ENCODE measurements at places on chromosomes 5 and 9.
A peak's percentile ranks its signal among the peaks of the same experiment; 100 is the strongest.

GRCh38 chr5:52840277-52841050 is 52.7 kb downstream of the ITGA1 start:
- no peak for DNase-seq

DNA sequence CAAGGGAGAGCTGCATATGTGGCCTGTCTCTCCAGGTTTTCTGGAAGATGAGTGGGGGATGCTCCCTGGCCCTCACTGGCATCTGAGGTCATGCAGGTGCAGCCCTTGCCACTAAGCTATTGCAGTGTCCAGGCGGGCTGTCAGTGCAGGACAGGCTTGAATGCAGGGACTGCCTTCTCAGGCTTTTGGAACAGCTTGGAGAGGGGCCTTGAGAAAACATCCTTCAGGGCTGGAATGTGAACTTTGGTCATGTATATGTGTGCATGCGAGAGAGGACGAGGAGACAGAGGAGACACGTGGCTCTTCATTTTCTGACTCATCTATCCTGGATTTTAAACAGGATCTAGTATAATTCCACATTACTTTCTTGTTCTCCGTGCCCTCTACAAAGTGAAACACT is 90.3 kb downstream of the MACROH2A1 start:
- peak; percentile 21 for DNase-seq

DNA sequence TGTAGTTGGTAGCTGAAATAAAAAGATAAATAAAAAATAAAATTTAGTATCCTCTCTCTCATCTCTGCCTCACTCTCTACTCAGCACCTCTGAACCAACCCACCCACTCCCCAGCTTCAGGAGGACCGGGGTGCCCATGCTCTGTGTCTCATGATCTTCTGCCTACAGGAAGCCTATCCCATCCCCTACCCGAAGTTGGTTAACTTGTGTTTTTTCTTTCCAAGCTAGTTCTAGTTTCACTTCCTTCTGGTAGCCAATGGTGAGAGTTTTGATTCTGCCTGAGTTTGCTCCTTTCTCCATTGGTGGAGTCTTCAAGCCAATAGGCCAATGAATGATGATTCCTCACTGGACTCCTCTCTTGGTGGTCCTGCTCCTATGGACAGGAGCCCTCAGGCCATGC is 32.1 kb downstream of the SNX24 start:
- DNase-seq, result no peak

GRCh38 chr5:14208071-14209021 is 65.2 kb downstream of the TRIO start:
- no peak for DNase-seq

DNA sequence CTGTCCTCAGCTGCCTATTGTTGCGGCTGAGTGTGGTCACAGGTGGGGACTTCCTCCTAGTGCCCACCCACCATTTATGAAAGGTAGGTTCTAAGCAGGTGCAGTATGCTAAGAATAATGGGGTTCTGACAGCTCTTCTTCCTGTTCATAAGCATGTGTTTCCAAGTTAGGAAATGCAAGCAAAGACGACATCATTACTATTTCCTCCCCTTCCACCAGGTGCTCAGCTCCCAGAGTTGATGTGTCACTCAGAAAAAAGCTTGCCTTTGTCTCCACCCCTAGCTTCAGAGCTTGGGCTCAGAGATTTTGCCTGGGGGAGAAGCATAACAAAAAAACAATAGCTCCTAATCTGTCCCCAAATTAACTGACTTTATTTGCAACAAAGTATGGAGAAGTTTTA is 1076.7 kb downstream of the NR2F1-AS1 start:
- no peak for DNase-seq

DNA sequence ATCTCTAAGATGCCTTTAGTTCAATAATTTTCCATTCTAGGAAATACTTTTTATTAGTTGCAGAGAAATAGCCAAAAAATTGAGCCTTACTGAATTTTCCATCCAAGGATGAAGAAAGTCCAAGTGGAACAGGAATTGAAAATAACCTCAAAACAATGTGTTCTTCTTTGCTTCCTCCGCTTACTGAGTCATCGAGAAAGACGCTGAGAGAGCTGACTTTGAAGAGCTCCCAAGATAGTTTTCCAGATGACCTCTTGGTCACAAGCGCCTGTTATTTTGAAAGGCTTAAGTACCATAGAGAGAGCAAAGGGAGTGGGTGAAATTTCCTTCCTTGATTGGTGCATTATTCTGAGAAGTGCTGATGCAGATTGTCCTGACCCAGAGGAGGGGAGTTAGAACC is 253.5 kb upstream of the ATP10B start:
- peak; percentile 14 for DNase-seq

- peak; percentile 76 for DNase-seq
Measured at GRCh38 chr5:111976705-111977435, 219.9 kb upstream of the NREP start.

GRCh38 chr5:160477266-160477970 is 55.8 kb downstream of the PTTG1 start:
- DNase-seq, result no peak

GRCh38 chr5:6899221-6899620 is 186.0 kb downstream of the TENT4A start:
- no peak for DNase-seq

DNA sequence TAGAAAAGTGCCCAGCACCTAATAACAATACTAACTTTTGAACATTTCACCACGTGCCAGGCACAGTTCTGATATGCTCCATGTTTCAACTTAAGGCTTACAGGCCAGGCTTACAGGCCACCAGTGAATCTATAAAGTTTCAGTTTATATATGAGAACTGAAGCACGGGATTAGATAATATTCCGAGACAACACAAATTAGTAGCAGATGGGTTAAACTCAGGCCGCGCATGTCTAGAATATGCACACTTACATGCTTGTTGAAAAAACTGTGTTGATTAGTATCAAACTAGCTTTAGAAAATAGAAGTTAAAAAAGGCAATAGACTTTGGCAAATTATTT is 587.9 kb downstream of the MTRR start:
- DNase-seq, result no peak

GRCh38 chr9:126448136-126448535 is 121.5 kb downstream of the MVB12B start:
- no peak for DNase-seq

- no peak for DNase-seq
Measured at GRCh38 chr9:115957585-115957984, 196.0 kb upstream of the PAPPA start.

DNA sequence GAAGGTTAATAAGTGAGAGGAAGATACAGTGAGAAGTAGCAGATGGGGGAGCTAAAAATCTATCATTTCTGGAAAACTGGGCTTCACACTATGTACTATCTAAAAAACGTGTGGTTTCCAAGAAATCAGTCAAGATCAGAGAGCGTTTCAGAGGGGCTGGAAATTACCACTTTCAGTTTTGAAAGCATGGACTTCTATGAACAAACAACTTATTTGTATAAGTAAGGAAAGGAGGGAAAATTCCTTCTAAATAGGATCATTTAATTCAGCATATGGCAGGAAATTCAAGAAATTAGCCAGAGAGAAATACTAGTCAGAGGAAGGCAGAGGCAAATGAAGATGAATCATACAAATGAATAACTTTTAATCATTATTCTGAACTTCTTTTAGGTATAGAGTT is 11.3 kb downstream of the TNC start:
- DNase-seq, result no peak

DNA sequence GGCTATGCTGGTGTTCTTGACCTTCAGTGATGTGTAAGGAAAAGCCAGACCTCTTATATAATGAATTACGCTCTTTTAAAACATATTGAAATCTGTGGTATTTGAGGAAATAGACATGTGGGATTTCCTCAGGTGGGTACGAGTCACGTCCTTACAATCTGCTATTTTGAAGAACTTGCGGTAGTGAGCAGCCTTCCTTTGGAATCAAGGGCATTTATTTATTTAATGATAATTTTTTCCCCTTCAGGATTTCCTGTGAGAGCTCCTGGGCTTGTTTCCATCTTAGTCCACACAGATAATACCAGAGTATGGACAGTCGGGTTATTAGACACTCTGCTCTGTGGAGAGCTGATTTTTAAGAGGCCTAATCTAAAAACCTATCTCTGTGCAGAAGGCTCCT is 167.9 kb downstream of the ARHGEF28 start:
- no peak for DNase-seq

GRCh38 chr9:83219154-83219923 is 156.4 kb upstream of the RASEF start:
- DNase-seq, result no peak

DNA sequence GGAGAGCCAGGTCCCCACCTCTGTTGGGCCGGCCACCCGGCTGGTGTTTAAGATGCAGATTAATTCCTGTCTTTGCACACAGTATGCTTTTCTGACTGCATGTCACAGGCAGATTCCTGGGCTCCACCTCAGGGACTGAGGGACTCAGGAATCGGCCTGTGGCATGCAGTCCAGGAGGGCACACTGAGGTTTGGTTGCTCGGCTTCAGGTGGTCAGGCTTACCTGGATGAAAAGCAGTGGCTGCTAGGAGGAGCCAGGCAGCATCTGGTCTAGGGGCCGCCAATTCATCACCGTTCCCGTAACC is 1.1 kb downstream of the WDR5 start:
- DNase-seq, result no peak

DNA sequence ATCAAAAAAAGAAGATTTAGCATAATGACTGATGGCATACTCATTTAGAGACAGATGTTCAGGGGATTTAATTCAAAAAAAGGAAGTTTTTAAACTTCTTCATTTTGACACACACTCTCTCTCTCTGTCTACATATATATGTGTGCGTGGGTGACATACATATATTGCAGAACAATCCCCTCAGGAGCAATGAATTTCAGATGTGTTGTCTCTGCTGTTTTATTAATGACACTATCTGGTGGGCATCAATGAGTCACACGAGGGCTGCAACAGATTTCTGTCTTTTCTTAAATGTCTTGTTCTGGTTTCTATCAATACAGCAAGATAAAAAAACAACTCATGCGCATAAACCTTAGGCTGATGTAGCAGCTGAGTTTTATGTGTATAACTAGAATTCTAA is 123.5 kb upstream of the SLCO6A1 start:
- DNase-seq, result no peak

- no peak for DNase-seq
Measured at GRCh38 chr5:137360607-137361006, 138.5 kb downstream of the SPOCK1 start.

DNA sequence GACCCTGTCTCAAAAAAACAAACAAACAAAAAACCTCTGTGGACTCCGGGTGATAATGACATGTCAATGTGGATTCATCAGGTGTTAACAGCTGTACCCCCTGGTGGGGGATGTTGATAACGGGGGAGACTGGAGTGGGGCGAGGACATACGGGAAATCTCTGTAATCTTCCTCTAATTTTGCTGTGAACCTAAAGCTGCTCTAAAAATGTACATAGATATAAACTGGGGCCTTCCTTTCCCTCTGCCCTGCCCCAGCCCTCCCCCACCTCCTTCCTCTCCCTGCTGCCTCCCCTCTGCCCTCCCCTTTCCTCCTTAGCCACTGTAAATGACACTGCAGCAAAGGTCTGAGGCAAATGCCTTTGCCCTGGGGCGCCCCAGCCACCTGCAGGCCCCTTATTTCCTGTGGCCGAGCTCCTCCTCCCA is 1.4 kb upstream of the CEL start:
- DNase-seq, result no peak

GRCh38 chr9:71897577-71897976 is 13.4 kb downstream of the ABHD17B start:
- DNase-seq, result no peak

DNA sequence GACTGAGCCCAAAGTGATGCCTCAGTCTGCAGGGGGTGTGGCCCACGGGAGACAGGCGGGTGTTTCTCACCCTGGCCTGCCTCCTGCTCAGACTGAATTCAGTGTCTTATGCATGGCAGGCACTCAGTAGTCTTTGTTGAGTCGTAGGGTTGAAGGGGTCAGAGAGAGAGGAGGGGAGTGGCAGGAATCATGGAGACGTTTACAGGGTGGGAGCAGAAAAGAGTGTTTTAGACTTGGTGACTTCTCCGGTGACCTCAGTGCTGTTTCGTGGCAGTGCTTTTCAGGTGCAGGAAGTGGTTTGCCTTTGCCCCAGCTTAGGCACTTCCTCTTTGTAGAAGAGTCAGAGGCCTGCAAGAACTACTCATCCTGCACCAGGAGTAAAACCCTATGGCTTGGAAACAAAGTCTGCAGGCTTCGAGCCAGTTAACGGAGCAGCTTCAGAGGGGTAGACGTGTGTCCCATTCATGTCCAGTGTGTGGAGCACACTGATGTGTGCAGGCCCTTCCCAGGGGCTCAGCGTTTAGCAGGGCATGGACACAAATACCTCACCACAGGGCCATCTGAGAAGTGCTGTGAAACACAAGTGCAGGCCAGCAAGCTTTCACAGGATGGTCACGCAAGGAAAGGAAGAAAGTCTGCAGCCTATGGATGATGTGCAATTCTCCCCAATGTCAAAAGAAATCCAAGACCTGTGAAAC is 24.5 kb upstream of the SEMA4D start:
- DNase-seq, result no peak

- no peak for DNase-seq
Measured at GRCh38 chr9:12954441-12954840, 179.6 kb downstream of the LURAP1L start.

DNA sequence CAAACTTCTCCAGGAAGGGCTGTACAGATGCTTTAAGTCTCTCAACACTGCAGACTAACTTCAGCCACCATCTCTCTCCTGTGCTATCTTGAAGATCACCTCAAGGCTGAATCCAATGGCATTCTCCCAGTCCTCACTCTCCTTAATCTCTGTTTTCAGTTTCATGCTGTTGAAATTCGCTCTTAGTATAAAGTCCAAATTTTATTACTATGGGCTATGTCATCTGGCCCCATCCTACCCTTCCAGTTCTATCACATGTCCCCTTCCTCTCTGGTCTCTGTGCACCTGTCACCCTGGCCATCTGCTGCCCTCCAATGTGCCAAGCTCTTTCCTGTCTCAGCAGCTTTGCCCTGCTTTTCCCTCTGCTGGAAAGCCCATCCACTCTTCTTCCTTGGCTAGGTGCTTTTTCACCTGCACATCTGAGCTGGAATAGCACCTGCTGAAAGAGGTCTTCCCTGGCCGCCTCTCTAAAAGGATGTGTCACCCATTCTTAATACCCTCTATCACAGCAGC is 284.7 kb upstream of the MAP3K1 start:
- no peak for DNase-seq

DNA sequence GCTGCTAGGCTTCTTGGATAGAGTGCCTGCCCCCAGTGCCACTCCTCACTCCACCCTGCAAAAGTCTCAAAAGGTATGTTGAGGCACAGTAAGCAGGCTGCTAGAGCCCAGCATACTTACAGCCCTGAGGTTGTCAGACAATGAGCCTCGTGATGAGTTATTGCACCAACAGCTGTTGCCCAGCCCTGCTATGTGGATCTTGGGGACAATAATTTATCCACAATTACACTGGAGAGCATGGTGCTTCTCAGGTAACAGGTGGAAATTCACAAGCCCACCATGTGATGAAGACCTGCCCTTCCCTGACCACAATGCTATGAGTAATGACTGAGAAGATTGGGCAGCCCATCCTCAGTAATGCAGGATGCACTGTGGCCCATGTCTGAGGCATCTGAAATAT is 36.5 kb downstream of the KCNIP1 start:
- no peak for DNase-seq

DNA sequence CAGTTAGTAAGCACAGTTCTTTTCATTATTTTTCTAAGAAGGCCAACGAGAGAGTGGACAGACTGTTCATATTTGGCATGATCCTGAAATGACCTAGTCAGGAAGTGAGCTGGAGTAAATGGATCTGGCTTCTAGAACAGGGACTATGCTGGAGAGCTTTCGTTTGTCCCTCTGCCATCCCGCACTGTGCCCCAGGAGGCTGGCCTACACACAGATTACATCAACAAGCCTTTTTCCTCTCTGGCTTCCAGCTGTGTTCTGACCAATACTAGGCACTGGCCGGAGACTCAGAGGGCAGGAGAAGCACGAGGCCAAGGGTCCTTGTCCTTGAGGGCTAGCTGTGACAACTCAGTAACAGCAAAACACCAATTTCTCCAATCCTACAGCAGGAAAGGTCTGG is 127.8 kb downstream of the MED27 start:
- DNase-seq, result no peak
